ENCODE measurements at places on chromosomes 11 and 22. TPM values are rescaled to one million over a fixed set of nuclear protein-coding genes. Genes with fewer than 3 reads are reported as not detected.

The RABL2B gene
- total RNA-seq, result 21.9 TPM

The INS gene
- total RNA-seq, result 0.74 TPM

The KRTAP5-2 gene
- total RNA-seq, result not detected

The ACR gene
- total RNA-seq, result 4.5 TPM

The CD3D gene
- total RNA-seq, result 1.3 TPM

All from mesenteric fat pad (tissue), 1 donor.